Activated naive CD8-positive, alpha-beta T cell treated with anti-CD3 and anti-CD28 coated beads, Interleukin-2, amount 50 U/mL, for 16 hours (primary cell): ENCODE measurements at places on chromosomes 3 and 15.

GRCh38 chr3:184810146-184810545 lies 1.8 kb upstream of the VPS8 start:
- no peak for DNase-seq

GRCh38 chr3:83224101-83224868 lies 1462.8 kb upstream of the GBE1 start:
- no peak for DNase-seq

GRCh38 chr15:96333131-96334016 lies 2.9 kb downstream of the NR2F2 start:
- DNase-seq = no peak

DNA sequence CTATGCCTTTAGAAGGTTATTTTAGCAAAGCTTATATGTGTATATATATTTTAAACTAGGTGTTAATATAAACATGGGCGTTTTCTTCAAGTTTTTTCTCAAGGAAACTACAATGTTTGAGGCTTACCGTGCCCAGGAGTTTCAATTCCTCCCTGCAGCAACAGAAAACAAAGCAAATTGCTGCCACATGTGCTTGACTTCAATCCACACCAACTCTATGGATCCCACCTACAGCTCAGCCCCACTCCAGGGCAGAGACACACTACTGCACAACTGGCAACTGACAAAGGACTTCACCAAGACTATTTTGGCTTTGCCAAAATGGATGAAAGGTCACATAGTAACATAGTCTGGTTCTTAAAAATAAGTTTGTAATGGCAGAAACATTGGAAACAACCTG lies 346.6 kb downstream of the ERC2 start:
- DNase-seq = no peak

DNA sequence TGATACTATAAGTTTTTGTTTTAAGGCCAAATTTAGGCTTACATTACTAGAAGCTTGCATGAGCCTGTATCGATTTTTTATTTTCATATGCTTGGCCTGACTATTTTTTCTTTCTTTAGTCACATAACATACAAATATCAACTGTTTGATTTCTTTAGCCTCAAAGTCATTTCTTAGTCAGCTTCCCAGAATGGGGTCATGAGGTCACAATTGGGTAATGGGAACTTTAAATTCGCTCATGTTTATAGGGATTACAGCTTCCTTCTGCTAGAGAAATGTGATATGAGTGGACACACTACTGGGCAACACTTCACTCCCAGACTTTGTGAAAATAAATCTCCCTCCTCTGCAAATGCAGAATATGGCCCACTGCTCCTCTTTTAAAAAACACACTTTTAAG lies 9.1 kb upstream of the TIPARP start:
- DNase-seq = no peak

- DNase-seq = no peak
These were observed 8.8 kb upstream of the LRCH3 start for GRCh38 chr3:197782230-197782629.

DNA sequence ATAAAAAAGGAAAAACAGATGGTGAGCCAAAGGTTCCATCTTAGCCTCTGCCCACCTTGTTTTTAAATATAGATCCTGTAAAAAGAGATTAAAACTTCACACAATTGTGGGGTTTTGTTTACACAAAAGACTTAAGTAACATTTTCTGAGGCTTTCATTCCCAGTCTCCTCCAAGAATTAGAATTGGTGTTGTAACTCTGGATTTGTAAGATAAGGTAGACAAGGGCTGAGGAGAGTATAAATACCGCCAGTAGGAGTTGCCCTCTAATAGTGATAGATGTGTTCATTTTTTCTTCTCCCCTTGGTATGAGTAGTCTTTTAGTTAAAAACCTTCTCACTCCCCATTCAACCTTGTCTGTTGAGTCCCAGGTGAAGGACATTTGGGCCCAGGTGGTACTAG lies 8.5 kb downstream of the MINDY2 start:
- no peak for DNase-seq

GRCh38 chr3:190585805-190586630 lies 72.1 kb downstream of the IL1RAP start:
- peak; percentile 11 for DNase-seq

GRCh38 chr3:14228681-14229470 lies 50.3 kb downstream of the LSM3 start:
- no peak for DNase-seq

GRCh38 chr3:94615275-94616065 lies 552.6 kb downstream of the NSUN3 start:
- no peak for DNase-seq

DNA sequence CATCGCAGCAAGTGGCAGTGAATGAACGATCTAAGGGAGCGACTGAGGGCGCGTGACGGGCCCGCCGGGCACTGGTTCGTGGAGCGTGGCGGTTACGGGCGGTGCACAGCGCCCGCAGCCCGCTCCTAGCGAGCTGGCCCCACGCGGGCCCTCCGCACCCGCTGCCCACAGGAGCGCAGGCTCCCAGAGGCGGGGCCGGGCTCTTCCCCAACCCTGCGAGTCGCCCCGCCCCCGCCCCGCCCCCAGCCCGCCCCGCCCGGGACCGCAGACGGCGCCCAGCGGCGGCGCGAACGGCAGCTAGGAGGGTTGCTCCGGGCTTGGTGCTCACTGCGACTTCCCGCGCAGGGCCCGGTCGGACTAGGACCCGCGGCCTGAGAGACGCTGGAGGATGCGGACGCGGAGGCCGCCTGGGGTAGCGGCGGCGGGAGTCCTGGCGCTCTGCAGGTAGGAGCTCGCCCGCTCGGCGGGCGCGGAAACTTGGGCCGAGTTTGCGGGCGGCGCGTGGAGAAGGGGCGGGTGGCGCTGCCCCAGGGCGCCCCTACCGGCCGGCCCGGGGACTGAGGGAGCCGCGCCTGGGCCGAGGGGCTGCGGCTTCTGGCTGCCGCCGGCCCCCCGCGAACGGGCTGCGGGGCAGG lies at the start of gene C15orf39:
TSS of gene C15orf39 (plus strand) at position 267 of the 635 bp plus-strand sequence. CDS start 4,167 bp downstream, outside the sequence.
- peak; percentile 58 for DNase-seq

DNA sequence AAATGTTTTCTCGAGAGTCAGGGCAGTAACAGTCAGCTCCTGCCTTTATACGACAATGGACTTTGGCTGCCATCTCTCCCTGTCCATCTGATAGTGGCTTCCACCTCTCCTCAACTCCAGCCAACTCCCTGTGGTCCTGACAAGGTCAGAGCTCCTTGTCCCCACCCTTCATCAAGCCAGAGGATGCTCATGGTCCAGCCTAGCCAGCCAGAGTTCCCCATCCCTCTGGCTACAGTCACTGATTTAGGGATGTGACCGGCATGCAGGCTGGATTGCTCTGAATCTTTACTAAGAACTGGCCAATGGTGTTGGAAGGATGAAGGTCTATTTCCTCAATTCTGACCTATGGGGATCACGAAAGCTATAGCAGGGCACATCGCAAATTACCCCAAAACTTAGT lies 156.1 kb downstream of the OR4M2 start:
- no peak for DNase-seq

DNA sequence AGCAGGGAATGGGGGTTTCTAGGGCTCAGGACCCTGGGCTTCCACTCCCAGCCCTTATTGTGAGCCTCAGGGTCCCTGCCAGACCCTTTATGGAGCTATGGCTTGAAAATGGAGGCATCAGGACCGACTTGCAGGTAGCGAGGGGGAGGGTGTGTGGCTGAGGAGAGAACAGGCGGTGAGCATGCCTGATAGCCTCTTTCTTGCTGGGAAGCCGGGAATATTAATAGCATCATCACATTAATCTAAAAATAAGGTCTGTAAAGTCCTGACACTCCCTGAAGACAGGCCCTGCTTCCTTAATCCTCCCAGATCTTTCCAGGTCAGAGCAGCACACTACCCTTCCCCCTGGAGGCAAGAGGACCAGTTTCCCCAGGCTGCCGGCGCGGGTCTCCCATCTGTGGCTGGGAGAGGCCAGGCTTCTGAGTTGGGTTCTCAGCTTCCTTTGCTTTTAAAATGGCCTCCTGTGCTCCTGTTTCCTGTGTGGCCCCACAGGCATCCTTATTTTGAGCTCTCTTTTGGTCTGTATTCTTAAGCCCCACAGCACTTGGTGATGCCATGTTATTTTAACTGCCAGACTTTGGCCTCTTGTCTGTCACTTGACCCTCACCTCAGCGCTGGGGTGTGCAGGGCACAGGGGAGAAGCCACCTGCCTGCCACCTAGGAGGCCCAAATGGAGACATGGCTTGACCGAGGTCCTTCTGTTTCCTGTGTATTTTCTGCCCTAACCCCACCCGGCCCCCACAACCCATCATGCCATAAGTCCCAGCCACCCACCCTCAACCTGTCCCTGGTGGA lies 185.0 kb upstream of the TOPAZ1 start:
- no peak for DNase-seq

GRCh38 chr3:121443456-121443855 lies 102.3 kb downstream of the POLQ start:
- no peak for DNase-seq

DNA sequence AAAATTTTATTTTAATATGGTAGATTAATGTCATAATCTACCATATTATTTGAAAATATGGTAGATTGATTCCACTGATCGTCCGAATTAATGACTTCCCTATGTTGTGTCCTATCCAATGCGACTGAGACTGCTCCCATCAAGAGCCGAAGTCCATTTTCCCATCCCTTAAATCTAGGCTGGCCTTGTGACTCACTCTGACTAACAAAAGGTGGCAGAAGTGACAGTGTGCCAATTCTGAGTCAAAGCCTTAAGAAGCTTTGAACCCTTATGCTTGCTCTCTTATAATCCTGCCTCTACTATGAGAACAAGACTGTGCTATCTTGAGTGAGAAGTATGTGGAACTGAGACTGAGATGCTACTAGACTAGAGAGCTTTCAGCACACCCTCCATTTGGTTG lies 387.2 kb downstream of the ROBO1 start:
- DNase-seq = no peak

DNA sequence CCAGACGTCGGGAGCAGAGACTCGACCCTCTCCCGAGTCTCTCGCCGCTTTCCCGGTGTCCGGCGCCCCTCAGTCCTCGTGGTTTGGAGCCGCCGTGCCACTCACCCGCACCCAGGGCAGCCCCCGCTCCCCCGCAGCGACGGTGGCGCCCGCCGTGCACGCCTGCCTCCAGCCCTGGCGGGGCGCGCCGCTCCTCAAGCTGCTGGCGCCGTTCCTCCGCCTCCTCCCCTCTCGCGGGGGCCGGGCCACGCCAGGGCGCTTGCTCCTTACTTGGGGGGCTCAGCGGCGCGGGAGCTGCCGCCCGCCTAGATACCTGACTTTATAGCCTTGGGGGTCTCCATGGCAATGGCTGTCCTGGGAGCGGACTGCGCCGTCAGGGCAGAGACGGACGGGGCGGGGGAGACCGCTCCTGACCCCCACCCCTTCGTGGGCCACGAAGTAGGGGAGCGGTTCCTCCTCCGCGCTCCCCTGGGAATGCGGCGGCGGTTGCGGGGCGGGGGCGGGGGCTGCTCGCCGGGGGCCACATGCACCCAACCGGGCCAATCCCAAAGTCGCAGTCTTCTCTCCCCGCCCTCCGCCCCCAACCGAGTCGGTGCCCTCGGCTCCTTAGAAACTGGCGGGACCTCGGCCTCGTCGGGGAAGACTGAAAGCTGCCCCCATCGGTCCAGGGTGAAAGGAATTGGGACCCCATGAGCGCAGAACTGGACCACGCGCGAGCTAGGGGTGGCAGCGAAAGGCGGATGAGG lies at the start of gene ANKRD63:
TSS of gene ANKRD63 (minus strand) at position 196 of the 746 bp plus-strand sequence. CDS start 478 bp downstream, outside the sequence.
- DNase-seq = no peak

DNA sequence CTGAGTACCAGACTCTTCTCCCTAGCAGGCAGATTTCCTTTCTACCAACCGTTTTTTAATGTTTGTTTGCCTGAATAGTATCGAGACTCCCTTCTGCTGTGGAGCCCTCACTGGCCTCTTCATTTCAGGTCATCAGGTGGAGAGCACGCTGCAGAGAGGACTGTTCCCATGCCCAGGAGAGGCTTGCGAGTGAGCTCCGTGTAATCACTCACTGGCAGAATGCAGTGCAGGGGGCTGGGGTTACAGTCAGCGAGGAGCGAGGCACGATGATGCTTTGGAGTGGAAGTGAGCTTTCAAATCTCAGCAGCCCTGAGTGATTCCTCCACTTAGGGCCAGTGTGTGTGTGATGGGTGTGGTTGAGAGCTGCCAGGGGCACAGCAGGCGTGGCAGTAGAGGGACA lies 385.2 kb downstream of the SHQ1 start:
- DNase-seq = no peak

DNA sequence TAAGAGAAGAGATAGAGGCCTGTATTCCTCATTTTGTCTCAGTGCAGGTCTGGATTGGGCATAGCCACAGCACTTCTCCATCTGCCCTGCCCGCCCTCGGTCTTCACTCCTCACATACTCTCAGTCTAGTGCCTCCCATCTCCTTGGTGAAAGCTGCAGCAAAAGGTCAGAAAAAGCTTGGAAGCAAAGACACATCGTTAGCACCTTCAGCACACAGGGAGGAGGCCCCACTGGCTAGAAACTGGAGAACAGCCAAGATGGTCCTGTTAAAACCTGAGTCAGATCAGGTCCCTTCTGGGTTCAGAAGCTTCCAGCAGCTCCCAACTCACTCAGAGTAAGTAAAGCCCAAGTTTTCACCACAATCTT lies 1.6 kb upstream of the KLF15 start:
- no peak for DNase-seq

GRCh38 chr15:85473455-85473854 lies 93.1 kb downstream of the AKAP13 start:
- DNase-seq = no peak

- no peak for DNase-seq
These were observed 1.4 kb upstream of the NDUFAF3 start for GRCh38 chr3:49020330-49021212.

DNA sequence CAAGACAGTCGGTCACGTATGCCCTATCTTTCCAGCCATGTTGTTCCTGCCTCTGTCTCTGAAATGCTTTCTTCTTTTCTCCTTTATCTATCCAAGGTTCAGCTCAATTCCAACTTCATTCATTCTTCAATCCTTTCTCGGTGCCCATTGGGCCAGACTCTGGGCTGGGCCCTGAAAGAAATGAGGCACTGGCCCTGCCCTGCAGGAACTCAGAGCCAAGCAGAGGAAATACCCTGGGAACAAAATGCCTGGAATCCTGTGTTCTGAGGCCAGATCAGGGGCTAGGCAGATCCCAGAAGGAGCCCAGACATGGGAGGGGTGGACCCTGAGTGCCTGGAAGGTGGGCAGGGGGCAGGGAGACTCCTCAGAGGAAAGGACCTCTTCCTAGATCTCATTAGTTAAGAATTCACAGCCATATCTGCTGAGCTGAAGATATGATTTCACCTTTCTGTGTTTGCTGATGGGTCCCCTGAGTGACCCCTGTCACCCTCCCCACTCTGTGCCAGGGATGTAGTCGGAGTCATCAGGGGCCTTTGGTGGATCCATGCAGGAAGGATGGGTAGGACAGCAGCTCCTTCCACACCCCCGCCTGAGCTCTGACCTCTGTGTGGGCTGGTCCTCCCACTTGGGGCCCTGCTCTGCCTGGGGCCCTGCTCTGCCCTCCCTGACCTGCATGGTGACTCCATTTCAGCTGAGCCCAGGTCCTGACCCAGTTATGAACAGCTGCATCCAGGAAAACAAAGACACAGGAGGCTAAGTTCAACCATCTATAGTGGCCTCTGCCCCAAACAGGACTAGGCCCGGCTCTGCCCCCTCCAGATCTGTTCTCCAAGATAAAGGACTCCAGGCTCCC lies 5.3 kb upstream of the DAPK2 start:
- no peak for DNase-seq

DNA sequence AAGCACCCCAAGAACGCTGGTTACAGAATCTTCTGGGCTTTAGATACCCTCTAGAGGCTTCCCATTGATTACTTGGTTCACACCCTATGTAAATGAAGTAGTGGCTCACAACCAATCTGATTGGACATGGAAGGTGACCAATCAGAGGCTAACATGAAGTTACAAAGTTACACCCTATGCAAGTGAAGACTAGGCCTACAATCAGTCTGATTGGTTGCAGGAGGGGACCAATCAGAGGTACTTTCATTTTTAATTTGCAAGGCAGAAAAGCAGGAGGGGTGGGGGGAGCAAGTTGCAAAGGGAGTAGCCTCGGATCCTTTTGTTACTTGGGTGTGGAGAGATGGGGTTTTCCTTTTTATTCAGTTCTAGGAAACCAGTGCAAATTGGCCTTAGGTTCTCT lies 11.1 kb upstream of the RTP2 start:
- DNase-seq = no peak
